ENCODE measurements at places on chromosomes 3 and 15.

DNA sequence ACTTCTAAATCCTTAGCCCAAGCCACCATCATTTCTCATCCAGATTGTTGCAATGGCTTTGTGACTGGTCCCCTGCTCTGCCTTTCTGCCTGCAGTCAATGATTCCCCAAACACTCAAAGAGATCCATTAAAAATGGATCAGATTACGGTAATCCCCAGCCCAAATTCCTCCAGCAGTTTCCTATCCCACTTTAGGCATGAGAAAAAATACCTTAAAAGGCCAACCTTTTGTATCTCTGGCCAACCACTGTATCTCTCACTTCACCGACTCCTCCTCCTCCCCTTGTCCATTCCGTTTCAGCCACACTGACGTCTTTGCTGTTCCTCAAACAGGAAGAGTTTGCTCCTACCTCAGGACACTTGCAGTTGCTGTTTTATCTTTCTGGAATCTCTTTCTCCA, 20.9 kb upstream of the IL1RAP start:
- DNase-seq: no peak

GRCh38 chr15:61426466-61426865, 197.4 kb upstream of the RORA start:
- no peak for DNase-seq

- DNase-seq: no peak
Measured at GRCh38 chr3:149523512-149524299, 49.2 kb downstream of the TM4SF4 start.

- no peak for DNase-seq
Measured at GRCh38 chr3:109702976-109703375, 365.6 kb upstream of the DPPA4 start.

- no peak for DNase-seq
Measured at GRCh38 chr15:60074181-60074885, 70.2 kb downstream of the FOXB1 start.

Data from cerebellar nuclear complex (tissue), 1 donor.